ENCODE measurements at places on chromosomes 2 and 18. TPM values are rescaled to one million over a fixed set of nuclear protein-coding genes. Genes with fewer than 3 reads are reported as not detected.
A peak's percentile ranks its signal among the peaks of the same experiment; 100 is the strongest.

DNA sequence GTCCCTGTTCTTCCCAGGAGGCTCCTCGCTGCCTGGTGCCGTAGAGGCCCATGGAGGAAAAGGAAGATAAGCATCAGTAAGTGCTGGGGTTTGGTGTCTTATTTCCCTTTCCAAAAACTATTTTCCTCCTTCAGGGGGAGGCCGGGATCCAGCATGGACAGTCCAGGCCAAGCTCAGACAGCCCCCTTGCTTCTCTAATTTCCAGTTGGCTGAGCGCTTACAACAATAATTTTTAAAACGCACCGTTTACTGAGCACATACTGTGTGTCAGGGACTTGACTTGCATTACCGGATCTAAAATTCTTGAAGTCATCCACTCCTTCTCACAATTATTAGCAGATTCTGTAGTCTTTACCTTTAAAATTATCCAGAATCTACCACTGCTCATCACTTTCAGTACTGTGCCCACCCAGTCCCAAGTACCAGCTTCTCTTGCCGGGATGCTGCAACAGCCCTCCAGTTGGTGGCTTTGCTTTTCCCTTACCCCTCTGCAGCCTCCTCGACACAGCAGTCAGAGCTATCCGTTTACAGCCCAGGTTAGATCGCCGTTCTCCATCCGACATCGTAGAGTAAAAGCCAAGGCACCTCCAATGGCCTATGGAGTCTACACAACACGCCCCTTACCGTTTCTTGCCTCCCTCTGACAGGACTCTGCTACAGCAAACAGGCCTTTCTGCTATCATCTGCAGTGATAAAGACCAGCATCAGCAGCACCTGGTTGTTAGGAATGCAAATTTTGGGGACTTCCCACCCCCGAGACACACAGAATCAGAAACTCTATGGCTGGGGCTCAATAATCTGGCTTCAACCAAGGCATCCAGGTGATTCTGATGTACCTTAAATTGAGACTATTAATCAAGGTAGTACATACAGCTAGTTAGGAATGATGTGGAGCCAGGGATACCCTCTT lies 75.2 kb upstream of the TSPYL6 start:
- no peak for DNase-seq

- DNase-seq: no peak
Measured at GRCh38 chr2:62801814-62802523, 96.5 kb downstream of the EHBP1 start.

DNA sequence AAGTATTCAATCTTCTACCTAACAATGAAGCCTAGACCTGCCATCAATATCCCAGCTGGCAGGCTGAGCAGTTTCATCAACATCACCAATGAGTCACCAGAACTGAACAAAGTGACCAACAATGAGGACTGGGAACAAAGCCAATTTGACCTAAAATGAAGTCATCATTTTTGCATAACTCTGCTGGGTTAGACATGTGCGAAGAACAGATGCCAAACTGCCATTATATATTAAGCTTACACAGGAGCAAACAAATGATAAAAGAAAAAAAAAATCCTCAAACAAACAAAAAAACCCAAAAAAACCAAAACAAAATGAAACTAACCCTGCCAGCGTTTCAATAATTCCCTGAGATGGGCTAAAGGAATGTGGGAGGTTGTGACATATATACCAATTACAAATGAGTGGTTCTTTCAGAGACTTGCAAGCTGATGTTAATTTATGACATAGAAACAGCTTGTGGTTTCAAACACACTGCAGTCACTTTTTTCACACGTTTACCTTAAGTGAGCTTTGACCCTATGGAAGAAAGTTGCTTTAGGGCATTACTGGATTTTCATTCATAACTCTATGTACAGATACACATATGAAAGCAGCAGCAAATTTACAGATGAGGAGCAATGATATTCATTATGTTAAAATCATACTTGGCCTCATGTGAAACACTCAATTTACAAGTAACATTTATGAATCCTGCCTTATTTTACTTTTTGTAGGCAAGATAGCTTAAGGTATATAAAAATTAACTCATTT lies 56.9 kb upstream of the CCDC141 start:
- DNase-seq: peak; percentile 19

DNA sequence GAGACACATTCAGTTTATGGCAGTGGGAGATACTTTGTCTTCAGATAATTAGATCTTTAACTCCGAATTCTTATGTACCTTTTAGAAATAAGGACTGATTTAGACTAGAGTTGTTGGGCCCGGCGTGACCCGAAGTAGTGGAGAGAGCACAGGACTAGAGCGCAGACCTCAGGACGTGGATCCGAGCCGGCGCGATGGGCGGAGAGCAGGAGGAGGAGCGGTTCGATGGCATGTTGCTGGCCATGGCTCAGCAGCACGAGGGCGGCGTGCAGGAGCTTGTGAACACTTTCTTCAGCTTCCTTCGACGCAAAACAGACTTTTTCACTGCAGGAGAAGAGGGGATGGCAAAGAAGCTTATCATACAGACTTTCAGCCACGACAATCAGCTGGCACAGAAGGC lies 54.5 kb downstream of the FMNL2 start:
- DNase-seq: no peak

- DNase-seq: no peak
Measured at GRCh38 chr2:219416235-219416602, 2.0 kb upstream of the DES start.

The SCN7A gene
- polyA plus RNA-seq: 46.2 TPM

The SERPINB10 gene
- polyA plus RNA-seq: 0.15 TPM

DNA sequence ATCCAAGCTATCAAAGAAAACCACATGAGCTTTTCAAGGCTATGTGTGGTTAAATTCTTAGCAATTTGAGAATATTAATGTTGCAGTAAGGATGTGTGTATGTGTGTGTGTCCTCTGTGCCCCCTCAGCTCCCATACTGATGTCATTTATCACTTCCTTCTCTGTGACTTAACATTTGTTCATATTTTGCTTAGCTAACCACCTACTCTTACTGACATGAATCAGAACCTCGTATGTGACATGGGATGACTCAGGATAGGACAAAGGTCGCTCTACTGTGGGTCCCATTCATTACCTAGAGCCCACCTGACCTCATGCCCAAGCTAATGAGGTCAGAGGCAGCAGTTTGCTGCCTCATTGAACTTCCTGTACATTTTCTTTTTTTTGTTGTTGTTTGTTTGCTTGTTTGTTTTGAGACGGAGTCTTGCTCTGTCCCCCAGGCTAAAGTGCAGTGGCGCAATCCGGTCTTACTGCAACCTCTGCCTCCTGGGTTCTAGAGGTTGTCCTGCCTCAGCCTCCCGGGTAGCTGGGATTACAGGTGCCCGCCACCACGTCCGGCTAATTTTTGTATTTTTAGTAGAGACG lies 36.3 kb downstream of the MOGAT1 start:
- no peak for DNase-seq

GRCh38 chr18:48887294-48887904 lies 63.4 kb downstream of the SMAD7 start:
- no peak for DNase-seq

DNA sequence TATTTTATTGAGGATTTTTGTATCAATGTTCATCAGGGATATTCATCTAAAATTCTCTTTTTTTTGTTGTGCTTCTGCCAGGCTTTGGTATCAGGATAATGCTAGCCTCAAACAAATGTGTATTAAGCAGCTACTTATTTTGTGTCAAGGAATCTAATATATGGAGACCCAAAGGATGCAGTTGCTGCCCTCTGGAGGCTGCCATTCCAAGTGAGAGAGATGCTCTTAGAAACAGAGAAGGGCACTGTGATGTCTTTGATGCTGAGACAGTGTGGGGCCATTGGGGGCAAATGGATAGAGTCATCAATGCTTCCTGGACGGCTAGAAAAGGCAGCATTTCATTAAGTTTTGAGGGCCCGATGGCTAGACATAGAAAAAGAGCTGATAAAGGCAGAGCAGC lies 292.6 kb downstream of the SETBP1 start:
- no peak for DNase-seq

The VWC2L gene
- not detected for polyA plus RNA-seq

DNA sequence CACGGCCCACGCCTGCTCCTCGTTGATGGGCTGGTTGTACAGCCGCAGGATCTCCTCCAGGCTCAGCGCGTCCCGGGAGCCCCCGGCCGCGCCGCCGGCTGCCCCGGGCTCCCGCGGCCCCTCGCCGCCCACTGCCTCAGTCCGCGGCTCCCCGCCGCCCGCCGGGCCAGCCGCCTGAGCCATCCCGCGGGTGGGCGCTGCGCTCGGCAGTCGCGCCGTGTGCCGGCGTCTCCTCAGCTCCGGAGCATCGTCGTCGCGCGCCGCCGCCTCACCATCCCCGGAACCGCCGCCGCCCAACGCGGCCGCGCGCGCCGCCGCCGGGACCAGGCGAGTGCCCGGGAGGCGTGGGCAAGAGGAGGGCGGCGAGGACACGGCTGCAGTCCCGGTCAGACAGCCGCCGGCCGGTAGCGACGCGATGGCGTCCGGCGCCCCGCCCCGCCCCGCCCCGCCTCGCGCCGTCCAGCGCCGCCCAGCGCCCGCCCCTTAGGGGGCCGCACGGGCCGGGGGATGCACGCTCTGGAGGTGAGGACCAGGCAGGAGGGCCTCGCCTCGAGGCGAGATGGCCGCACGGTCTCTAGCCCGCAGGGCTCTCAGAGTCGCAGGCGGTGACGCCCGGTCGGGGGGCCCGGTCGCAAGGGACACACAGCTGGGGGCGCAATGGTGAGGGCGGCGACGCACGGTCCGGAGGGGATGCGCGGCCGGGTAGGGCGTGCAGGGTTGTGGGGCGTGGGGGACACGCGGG lies at the start of gene SPIRE1:
Gene SPIRE1 (minus strand): TSS at position 424 of the 742 bp plus-strand sequence. CDS start 241 bp downstream, at position 183.
- peak; percentile 61 for DNase-seq

The C2orf80 gene
- not detected for polyA plus RNA-seq

- no peak for DNase-seq
Measured at GRCh38 chr2:74789271-74789670, 44.7 kb upstream of the HK2 start.

DNA sequence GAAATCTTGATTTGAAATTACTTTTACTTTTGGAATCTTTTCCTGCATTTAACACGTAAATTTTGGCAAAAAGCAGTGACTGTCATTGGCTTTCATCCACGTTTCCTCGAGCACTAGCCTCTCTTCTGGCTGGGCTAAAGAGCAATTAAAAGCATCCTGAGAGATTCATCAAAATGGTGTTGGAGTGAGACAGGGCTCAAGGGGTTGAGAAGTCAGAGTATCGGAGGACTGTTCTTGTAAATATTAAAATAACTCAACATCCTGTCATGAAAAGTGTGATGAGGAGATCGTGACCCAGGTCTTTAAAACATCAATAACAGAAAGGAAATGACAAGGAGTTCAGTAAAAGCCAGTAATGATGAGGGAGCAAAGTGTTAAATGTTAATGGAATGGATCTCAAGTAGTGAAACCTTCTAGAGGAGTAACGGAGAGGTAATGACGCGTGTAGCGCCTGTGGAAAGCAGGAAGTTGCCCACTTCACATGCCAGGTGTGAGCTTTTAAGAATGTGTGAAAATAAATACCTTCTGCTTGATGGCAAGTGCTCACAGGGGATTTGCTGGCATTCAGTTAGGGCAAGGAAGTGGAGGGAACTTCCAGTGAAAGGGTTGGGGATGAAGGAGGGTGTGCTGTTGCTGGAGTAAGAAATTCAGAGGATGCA lies 754.4 kb downstream of the ADCYAP1 start:
- no peak for DNase-seq

The SPOPL gene
- 12.0 TPM for polyA plus RNA-seq

The HRH4 gene
- polyA plus RNA-seq: 0.06 TPM

GRCh38 chr2:24861500-24861899 lies 58.5 kb downstream of the ADCY3 start:
- DNase-seq: no peak

DNA sequence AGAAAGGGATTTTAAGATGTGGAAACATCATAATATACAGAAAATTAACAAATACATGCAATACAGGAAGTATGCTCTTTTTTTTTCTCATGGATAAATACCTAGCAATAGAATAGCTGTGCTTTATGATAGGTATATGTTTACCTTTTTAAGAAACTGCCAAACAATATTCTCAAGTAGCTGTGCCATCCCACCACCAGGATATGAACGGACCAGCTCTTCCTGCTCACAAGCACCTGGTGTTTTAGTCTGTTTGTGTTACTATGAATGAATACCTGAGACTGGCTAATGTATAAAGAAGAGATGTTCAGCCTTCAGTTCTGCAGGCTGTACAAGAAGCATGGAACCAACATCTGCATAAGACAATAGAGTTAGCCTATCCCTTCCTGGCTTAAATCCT lies 19.9 kb upstream of the UGT1A8 start:
- DNase-seq: no peak

DNA sequence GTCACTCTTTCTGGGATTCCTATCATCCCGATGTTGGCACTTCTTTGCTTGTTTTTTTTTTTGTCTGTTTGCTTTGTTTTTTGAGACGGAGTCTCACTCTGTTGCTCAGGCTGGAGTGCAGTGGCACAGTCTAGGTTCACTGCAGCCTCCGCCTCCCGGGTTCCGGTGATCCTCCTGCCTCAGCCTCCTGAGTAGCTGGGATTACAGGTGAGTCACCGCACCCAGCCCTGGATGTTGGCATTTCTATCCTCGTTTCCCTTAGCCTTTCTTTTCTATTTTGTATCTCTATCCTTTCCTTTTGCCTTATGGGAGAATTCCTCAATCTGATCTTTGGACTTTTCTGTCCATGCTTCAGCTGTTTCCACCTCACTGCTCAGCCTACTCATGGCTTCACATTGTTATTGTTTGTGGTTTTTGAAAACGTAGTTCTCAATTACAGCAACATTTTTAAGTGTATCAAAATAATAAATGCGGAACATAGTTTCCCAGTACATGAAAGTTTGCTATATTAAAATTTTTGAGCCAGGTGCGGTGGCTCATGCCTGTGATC lies 62.1 kb upstream of the ZNF516 start:
- DNase-seq: no peak

DNA sequence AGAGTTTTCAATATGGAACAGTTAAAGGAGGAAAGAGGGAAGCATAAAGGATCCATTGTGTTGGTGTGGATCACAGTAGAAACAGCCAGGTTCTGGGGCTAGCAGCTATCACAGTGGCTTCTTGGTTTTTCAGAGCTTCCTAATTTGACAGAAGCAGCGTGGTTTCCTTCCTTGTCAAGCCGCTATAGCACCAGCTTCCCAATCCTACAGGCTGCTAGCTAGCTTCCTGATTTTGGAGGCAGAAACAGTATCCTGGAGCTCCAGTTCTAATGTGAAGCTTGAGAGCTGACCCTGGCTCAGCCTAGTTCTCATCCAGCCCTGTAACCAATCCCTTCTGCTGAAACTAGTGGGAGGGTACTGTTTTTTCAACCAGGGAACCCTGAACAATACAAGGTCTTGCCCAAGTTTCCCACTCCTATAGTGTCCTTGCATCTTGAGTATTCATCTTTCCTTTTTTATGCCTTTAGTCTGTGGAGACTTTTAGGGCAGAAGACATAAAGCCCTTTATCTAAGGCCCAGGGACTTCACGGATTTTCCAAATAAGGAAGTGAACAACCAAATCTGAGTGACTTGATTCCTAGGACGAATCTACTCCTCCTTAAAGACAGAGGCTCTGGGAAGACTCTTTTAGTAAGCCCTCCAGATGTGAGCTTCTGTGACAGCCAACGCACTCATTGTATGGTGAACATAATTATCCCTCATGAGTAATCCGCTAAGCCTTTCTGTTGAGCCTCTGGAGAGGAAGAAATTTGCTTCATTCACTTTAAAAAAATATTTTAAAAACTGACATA lies 33.8 kb downstream of the CCDC93 start:
- no peak for DNase-seq

- DNase-seq: no peak
Measured at GRCh38 chr2:105410554-105410953, 11.7 kb upstream of the FHL2 start.

The POTEJ gene
- 0.06 TPM for polyA plus RNA-seq

The SCG2 gene
- not detected for polyA plus RNA-seq
